Stimulated activated CD8-positive, alpha-beta memory T cell treated with anti-CD3 and anti-CD28 coated beads, Interleukin-7, amount 100 ng/mL, for 48 hours (primary cell): ENCODE measurements at places on chromosomes 4 and X.

- no peak for DNase-seq
These were observed 45.1 kb downstream of the VSIG4 start for GRCh38 chrX:65994519-65995506.

DNA sequence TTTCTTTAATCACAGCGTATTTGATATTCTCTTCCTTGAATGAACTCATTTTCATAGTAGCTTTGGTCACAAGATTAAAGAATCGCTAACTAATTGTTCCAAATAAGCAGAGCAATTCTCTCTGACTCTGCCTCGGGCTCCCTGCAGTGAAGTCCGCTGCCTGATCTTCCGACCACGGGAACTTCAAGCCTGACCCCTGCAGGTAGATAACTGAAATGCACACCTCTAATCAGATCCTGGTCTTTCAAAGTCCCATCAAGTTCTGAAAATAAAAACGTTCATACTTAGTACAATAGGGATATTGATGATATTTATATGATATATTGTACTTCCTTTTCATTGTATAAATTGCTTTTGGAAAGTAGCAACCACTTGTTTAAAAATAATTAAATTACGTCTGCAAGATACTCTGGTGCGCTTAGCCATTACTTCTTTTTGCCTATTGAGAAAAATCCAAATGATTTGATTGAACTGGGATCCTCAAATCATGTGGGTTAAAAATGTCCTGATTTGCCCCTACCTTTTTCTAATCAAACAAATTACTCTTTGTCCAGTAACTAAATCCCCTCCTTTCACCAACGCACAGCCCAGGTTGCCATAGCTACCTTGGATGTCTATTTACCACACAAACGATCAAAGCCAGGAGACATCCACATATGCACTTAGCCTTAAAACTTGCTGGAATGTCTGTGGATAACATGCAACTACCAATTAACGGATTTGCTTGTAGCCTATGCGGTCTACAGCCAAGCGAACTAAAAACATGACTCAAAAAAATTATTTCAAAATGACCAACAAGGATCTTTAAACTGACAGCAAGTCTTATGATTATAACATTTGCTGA is 4.2 kb downstream of the MID1 start:
- DNase-seq = no peak

DNA sequence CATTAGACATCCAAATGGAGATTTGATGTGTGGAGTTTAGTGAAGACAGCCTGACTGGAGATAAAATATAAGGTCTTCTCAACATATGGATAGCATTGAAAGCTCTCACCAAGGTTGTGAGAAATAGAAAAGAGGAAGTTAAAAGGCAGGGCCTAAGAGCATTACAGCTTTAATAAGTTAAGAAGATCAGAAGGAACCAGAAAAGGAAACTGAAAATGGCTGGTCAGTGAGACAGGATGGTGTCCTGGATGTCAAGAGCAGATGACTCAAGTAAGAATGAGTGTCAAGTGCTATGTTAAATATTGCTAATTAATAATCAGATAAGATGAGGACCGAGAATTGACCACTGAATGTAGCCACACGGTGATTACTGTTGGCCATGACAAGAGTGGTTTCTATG is 642.9 kb downstream of the STPG2 start:
- no peak for DNase-seq

DNA sequence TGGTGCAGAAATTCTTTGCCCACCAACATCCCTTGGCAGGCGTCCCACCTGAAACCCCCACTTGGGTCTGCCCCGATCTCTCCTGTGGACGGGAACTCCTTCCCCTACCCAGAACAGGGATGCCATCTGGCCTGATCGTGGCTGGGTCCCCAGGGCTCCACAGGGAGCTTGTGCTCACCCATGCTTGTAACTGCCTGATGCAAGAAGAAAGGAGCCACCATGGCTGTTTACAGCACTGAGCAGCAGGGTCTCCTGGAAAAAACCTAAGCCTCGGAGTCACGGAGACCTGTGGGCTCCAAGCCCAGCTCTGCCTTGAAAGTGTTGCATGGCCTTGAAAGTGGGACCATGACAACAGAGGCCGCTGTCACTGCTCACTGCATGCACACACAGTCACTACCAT is 101.5 kb upstream of the AFAP1 start:
- no peak for DNase-seq

GRCh38 chr4:35644591-35644990 is 599.7 kb downstream of the ARAP2 start:
- DNase-seq = no peak

DNA sequence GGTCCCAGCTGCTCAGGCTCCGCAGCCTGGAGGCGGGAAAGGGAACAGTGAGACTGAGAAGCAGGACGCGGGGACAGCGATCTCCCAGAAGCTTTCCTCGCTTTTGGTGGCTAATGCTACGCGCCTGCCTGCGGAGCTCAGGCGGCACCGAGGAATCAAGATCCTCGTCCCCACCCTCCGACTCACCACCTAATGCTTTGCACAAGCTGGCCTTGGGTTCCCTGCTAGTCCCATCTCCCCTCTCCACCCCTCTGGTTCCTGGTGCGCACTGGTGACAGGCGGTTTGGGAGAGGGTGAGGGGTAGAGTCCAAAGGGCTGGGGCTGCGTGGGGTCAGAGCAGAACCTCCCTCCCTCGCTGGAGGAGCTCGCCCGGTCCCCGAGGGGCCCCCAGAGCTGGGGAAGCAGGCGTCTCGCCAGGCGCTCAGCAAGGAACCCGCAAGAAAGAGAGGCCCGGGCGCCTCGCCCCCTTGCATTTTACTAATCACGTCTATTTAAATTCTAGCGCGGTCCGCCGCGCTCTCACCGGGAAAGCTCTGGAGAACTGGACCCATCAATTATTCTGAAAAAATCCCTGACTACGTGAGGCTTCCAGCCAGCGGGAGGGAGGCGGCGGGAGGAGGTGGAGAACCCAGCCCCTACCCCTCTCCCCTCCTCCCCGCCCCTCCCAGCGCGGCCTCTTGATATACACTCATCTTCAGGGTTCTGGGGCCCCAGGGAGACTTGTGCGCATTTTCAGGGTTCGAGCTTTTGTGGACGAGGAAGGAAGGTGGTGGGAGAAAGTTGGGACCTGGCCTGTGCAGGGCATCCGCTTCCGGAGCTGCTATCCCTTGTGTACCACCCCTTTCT is 9.1 kb downstream of the POU4F2 start:
- DNase-seq = no peak

GRCh38 chr4:129362691-129363274 is 266.8 kb downstream of the C4orf33 start:
- no peak for DNase-seq

GRCh38 chr4:126445596-126445995 is 1130.8 kb downstream of the FAT4 start:
- no peak for DNase-seq

- DNase-seq = no peak
These were observed 644.4 kb downstream of the TRIML1 start for GRCh38 chr4:188783606-188784160.

DNA sequence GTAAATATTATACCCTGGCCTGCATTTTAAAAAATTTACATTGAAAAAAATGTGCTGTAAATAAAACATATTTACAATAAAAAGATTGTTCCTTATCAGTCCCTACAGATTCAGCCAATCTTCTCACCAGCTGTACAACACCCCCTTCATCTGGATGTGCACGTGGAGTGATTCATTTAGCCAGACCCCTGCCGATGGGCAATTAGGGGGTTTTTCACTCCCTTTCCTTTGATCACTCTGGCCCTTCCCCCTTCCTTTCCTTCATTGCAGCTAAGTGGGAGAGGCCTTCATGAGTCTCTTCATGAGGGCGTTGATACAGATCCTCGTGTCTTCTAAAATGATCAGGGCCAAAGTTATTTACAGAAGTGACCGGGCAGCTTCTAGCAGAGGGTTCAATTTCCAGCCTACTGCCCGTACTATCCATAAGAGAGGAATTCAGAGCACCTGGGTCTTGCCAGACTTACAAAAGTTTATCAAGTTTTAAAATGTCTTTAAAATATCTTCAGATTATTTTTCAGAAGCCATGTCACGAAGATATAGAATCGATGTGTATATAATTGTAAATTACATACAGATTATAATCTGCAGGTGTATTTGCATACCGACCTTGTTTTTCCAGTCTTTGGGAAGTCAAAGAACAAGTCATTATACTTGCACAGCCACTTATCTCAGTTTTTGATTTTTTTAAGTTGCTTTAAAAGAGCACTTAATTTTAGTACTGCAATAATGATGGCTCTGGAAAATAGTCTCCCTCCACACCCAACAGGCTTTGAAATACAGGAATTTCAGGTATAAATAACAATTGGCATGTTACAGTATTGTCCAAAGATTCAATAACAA is 21.4 kb upstream of the RASL11B start:
- DNase-seq = no peak

- no peak for DNase-seq
These were observed 135.4 kb upstream of the OTUD4 start for GRCh38 chr4:145315811-145316225.

DNA sequence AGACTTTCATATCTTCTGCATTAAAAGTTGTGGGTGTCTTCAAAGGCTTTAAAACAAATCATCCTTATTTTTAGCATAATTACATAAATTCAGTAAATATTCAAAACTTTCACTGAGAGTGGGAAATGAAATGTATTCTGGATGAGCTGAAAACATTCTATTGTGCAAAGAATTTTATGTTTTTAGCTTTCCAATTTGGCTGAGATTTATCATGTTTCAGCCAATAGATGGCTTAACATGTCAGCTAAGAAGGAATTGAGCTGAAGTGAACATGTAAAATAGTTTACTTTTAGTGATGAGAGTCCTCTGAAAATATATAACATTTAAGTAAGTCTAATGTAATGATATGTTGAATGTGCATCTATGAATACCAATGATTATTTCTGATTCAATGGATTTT is 213.5 kb upstream of the GIMD1 start:
- no peak for DNase-seq

- no peak for DNase-seq
These were observed 259.2 kb downstream of the PCDH7 start for GRCh38 chr4:30979402-30979801.

DNA sequence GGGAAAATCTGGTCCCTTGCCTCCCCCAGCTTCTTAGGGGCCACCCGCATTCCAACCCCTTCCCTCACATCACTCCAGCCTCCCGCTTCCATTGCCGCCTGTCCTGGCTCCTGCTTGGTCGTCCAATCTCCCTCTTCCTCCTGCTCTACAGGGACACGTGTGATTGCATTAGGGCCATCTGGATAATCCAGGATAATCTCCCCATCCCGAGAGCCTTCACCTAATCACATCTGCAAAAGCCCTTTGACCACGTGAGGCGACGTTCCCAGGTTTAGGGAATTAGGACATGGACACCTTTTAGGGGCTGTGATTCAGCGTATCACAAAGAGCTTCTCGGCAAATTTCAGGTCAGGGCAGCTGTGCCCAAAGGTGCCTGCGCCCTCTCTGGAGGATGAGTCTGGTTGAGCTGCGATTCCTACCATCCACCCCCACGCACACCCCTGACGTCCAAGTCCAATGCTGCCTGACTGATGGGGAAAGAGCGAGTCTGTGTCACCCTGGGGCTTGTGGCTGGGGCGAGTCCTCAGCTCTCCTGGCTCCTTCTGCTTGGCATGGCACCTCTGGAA is 104.6 kb downstream of the PSAPL1 start:
- no peak for DNase-seq

DNA sequence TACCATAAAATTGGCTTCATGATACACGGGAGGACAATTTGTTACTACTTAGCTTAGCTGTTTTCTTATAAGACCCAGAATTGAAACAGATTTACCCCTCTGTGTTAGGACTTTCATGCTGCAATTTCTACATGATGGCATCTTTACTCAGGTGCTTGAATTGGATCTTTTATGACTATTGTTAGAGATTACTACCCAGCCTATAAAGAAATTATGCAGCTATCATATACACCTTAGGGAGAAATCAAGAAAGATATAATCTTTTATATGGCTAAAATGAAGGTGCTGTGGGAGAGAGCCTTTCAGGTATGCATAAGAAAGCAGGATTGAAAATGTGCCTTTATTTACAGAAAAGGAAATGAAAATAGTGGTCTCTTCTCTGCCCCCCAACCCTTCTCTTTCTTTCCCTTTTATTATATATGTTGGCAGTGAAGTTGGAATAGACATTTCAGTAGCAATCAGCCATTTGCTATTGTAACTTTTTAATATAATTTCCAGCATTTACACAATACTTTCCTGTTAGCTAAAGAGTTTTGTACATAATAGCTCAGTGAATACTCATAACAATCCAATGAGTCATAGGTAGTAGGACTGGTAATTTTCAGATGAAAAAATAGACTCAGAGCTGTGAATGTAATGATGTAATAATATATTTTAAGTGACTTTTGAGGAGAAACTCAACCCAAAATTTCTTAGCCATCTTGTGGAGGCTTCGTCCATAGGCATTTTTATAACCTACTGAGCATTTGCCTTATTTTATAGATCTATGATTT is 311.8 kb downstream of the ADGRL3 start:
- DNase-seq = no peak

DNA sequence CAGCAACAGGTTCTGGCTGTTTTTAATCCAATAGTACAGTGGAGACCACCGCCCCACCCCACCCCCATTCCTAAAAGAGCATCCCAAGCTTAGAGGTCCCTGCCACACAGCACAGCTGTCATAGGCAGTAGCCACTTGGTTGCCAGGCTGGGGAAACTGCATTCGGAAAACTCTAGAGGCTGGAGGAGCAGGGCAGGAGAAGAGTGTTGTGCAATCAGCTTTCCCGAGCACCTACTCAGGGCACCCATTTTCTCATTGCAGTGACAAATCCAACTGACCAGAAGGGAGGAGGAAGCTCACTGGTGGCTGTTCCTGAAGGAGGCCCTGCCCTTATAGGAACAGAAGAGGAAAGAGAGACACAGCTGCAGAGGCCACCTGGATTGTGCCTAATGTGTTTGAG is 1.1 kb downstream of the CXCL1 start:
- no peak for DNase-seq

DNA sequence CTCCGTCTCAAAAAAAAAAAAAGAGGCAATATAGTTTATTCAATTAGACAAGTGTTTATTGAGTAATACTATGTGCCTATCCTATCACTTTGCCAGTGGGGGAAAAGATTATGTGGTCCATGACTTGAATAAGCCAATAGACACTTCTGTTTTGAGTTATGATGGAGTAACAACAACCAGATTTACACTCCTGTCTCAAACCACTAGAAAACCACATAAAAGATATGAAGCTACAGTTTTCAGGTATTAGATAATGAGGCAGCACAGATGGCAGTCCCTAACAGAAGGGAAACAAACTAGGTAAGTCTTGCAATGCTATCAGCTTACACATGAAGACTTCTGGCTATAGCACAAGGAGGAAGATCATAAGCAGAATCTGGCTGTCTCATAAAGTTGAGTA is 22.5 kb downstream of the NFXL1 start:
- DNase-seq = no peak

GRCh38 chr4:148021686-148022085 is 289.8 kb downstream of the ARHGAP10 start:
- DNase-seq = no peak

DNA sequence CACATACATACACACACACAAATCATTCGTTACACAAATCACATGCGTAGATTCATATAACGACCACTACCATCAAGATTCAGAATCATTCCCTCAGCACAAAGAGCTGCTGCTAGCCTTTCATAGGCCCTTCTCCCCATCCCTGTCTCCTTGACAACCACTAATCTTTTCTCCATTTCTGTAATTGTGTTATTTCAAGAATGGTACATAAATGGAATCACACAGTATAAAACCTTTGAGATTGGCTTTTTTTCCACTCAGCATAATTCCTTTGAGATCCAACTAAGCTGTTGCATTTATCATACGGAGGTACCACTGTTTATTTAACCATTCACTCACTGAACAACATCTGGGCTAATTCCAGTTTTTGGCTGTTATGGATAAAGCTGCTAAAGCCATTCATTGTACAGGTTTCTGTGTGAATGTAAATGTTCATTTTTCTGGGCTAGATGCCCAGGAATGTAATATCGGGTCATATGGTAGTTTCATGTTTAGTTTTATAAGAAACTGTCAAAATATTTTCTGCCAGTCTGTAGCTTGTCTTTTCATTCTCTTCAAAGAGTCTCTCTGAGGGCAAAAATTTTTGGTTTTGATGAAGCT is 64.1 kb downstream of the USP11 start:
- no peak for DNase-seq
